Pons (tissue), 1 donor: ENCODE measurements at places on chromosomes 11 and 22.

DNA sequence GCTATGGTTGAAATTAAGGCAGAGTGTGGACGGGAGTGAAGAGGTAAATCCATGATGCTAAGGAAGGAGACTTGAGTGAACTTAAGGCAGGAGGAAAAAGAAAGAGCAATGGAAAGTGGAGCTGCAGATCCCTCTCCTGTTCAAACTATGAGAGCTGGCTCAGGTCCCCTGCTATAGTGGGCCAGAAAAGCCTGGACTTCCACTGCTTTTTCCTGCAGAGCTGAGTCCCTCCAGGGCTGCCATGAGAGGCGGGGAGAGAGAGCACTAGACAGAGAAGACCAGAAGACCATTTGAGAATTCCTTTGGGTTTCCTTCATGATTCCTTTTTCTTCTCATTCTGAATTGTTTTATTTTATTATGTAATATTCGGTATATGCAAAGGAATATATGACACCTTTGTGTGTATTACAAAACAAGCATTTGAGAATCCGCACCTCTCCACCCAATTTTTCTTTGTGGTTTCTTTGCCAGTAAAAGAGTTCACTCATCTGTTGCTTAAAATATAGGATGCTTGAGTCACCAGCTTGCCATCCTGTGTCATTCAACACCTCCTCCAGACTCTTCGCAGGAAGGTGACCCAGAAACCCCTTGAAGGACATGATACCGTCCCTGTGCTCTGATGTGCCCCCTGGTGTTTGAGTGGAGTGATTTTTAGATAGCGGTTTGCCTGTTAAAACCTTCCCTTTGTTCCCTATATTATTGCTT, 24.4 kb downstream of the SREBF2 start:
- no peak for DNase-seq

DNA sequence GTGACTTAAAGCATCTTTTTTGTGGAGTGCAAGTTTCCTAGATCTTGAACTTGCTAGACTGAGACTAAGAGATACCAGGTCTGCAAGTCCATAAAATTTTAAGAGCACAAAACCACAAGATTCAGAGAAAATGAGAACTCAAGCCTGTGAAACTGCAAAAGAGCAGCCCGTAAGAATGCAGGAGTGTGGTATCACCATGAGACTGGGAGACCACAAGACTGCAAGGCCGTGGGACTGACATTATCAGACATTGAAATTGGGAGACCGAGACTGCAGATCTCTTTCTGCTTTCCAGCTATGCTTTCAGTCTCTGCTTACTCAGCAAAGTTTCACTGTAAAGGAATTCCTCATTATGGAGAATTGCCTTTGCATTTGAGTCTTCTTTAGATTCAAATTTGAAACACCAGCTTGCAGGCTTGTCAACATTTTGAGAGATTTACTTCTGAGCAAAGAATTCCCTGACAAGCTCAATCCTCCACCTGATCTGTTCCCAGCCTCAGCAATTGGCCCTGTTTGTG, 621.2 kb downstream of the KCNA4 start:
- no peak for DNase-seq

DNA sequence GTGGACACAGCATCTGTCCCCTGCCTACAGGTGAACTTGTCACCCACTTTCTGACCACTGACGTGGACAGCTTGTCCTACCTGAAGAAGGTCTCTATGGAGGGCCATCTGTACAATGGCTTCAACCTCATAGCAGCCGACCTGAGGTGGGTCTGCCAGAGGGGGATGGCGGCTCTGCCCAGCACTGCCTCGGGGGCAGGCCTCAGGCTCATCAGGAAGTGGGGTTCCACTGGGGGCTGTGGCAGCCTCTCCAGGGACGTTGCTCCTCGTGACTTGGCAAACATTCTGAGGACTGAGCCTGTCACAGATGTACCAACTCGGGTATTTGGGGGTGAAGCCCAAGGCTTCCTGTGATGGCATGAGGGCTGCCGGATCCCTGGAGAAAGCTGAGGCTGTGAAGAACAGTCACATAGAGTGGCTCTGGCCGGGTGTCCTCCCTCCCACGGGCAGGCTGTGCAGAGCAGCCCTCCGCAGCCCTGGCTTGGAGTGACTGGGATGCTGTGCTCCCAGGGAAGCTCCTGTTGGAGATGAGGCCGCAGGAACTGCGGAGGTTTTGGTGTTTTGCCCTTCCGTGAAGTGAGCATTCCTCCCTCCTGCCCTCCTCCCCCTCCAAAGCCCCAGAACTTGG, 26.5 kb upstream of the DGCR8 start:
- no peak for DNase-seq

DNA sequence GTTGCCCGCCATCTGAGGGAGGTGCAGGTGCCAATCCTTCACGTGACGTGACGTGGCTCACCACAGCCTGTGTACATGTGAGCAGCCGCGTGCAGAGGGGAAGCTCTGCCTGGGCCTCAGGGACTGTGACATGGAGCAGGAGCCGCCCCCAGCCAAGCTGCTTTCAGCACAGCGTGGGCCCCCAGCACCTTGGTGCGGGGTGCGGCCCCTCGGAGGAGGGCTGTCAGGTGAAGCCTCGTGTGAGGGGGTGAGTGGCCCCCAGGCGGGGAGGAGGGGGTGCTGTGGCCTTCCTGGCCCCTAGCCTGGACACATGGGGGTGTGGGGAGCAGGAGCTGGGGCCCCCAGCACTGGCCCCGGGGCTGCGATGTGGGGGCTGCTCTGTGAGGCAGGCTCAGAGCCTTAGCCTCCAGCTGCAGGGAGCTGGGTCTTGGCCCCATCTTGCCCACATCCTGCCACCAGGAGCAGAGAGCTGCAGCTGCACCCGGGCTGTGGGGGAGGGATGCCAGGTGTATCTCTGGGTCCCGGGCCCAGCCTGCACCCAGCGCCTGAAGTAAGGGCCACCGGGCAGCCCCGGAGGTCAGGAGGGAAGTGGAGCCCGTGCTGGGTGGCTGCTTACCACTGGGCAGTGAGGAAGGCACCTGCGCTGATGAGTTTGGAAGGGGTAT, at the start of gene ADORA2A:
ADORA2A (plus strand) TSS at position 100 of the 665 bp plus-strand sequence. CDS start 5,806 bp downstream, outside the sequence.
- DNase-seq, result no peak

DNA sequence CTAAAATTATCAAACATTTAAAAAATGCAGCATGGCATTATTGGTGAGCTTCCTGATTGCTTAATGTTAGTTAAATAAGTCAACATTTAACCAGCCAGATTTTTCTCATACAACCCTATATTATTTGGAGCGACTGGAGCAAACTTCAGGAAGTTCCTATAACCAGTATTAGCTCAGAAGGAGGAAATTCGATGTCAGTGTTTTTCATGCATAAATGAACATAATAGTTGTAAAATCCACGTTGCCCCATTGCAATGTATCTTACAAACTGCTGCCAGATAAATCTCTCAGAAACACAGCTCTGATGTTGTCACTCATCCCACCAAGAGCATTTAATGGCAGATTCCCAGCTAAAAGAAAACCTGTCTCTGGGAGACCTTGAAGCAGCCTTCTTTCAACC, 278.5 kb downstream of the CASP12 start:
- no peak for DNase-seq

- DNase-seq, result no peak
Measured at GRCh38 chr22:24190596-24191208, 9.4 kb downstream of the SUSD2 start.

- no peak for DNase-seq
Measured at GRCh38 chr22:43225609-43226008, 38.7 kb upstream of the TTLL12 start.

DNA sequence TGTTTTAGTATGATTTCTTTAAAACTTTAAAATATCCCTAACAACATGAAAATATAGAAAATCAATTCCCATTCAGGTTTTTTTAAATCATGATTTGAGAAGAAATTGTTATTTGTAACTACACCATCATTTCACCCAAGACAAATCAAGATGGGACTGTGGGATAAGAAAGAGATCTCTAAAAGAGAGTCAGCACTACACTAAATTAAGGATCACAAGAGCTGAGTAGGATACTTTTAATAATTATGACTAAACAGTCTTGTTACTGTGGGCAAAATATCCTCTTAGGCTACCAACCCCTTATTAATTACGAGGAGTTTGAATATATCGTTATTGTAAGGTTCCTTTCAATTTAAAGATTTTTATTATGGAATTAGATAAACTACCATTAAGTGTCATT, 3.0 kb downstream of the GAS2 start:
- DNase-seq, result no peak

- no peak for DNase-seq
Measured at GRCh38 chr11:112584672-112585071, 324.0 kb upstream of the PLET1 start.

DNA sequence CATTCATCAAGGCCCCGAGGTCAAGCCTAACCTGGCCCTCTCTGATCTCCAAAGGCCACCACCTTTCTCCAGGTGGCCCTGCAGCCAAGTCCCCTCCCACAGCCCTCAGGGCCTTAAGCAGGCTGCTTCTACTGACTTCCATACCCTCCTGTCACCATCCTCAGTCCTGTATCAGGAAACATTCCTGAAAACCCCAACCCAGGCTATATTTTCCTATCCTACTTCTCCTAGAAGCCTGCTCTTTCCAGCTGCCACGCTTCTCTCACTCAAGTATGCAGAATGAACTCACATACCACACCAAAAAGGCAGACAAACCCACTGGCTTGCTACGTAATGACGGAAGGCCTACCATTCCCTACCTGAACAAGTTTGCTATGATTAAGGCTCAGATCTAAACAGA, 23.6 kb downstream of the MORC2 start:
- DNase-seq, result no peak

DNA sequence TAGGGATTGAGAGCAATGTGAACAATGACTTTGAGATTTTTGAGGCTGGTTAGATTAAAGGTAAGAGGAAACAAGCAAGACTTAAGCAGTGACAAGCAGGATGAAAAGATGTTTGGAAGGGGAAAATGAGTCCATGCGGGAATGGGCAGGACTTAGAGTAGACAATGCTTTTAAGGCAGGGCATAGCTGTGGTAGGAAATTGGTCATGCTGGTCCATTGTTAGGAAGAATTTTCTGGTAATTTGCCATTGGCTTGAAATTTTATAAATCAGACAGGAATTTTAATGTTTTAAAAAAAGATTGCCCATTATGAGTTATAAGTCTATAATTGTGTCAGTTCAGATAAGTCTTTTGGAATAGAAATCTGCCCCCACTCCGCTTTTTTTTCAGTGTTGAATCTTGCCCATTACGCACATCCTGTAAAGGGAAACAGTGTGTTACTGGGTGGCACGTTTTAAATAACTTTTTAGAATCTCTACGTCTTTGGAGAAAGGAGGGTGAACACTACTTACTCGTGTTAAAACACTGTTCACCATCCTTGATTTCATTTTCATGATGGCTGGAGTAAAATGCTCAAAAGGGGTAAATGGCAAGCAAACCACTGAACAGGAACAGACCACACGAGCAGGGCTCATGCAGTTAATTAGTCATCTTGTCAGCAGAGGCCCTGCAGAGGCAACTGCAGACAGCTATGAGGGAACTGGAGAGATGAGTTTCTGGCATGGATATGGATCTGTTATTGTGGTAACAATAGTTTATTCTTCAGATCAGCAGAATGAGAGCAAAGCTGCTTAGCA, 25.0 kb downstream of the SWAP70 start:
- DNase-seq, result peak; percentile 96

DNA sequence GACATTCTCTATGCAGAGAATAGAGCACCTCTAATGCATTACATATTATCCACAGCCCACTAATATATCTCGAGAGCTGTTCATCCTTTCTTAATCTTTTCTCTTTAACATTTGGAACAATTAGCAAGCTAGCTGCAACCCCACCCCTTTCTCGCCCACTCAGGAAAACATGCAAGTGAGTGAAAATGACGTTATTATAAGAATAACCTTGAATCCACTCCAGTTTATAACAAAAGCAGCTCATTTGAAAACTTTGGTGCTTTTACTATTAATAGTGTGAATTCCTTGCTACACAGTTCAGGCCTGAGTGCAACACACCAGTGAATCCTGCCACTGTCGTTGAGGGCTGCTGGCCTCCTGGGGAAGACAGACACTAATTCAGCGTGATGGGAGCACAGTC, 63.3 kb upstream of the BMAL1 start:
- DNase-seq, result no peak

GRCh38 chr11:6650980-6651379, 4.6 kb downstream of the DCHS1 start:
- DNase-seq, result no peak

DNA sequence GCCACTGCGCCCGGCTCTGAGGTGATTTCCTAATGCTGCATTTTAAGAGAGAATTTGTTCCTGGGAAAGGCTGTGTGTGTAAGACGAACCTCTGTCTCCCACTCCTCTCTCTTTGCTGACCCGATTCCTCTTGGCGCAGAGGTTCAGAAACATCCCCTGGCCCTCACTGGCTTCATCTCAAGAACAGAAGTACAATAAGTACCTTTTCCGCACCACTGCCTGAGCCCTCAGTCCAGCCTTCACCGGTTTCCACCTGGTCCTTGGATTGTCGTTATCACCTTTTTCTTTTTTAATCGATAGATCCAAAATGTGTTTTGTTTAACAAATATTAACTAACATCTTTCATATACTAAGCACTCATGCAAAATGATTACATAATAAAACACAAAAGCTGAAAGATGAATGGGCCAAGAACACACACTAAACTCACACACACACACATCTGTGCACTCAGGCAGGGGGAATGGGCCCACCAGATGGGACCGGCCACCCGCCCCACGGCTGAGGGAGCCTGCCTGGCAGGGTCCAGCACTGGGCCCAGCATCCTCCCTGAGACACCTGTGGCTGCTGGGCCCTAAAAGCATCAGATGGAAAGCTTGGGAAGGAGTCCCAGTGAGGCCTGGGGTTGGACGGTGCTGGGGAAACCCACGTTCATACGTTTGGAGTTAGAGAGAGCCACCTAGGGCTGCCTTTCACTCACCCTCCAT, 50.4 kb upstream of the A4GALT start:
- no peak for DNase-seq

GRCh38 chr22:28018461-28018927, 99.4 kb upstream of the PITPNB start:
- DNase-seq, result no peak

- no peak for DNase-seq
Measured at GRCh38 chr11:72146625-72147024, 11.1 kb downstream of the FOLR3 start.

DNA sequence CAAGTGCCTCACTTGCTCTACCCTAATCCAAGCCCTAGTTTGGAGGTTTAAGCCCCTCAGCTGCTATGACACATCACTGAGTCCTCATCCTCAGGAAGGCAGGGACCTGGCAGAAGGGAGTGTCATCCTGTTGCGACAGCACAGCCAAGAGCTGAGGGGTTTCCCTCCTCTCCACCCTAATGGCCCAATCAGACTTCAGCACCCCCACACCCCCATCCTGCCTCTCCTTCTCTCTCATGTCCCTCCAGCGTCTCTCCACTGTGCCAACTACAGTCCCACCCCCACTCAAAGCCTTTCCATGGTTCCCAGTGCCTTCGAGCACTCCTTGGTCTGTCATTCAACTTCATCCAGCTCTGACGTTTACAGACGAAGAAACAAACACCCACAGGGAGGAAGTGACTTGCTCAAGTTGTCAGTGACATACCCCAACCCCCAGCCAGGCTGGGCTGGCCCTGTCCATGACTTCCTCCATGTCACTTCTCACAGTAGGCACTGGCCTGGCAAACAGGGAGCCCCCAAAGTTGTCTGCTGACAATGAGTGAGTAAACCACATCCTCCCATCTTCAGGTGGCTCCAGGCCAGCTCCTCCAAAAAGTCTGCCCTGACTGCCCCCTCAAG, 15.6 kb downstream of the ARAP1 start:
- DNase-seq, result peak; percentile 72

- no peak for DNase-seq
Measured at GRCh38 chr22:49961005-49961600, 531 bp downstream of the PIM3 start.
